Activated CD8-positive, alpha-beta T cell treated with anti-CD3 and anti-CD28 coated beads for 36 hours (primary cell): ENCODE measurements at places on chromosomes 13 and 19.

DNA sequence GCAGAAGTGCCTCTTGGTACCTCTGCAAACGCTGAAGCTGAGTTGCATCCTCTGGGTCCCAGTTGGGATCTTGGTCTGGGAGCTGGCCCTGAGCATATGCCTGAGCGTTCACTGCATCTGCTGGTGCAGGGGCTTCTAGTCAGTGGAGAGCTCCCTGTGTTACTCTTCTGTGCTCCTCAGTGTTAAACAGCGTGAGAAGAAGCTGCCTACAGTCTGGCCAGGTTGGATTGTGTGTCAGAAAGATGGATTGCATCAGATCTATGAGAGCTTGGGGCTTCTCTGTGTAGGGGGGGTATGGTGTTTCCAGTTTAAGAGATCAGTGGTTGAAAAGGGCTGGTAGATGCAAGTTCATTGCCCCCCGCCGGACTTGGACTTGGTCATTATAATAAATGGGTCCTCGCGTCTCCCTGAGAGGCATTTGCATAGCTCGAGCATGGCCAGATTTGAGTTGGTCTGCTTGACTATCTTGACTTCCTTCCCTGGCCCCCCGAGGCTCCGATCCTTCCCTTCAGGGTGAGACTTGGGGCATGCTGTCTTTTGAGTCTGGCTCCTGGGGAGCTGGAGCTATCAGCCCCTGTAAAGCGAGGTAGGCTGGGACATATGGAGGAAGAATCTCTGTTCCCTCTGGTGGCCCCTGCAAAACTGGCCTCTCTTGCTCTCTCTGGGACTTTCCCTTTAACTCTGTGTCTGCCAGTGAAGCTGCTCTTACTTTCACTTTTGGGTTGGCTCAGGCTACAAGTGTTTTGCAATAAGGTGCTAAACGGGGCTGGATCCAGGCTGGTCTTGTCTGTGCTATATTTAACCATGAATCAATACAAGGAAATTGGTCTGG is 52.9 kb downstream of the OR10H4 start:
- peak; percentile 69 for DNase-seq

DNA sequence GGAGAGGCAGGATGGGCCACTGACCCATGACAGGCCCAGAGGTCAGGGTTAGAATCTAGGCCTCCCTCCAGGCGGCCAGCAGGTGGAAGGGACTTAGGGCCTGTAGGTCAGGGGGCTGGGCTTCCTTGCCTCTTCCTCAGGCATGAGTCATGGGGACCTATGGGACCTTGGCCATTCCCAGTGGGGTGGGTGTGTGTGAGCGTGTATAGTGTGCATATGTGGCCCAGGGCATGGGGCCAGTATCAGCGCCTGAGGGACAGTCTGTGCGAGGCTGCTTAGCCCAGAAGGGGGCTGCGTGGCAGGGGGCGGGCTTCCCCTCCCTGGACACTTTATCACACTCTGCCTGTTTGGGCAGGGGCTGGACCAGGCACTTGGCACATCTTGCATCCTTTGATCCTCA is 13.3 kb downstream of the KCTD15 start:
- DNase-seq: no peak

GRCh38 chr13:50691176-50691680 is 152.3 kb downstream of the DLEU7 start:
- DNase-seq: no peak

DNA sequence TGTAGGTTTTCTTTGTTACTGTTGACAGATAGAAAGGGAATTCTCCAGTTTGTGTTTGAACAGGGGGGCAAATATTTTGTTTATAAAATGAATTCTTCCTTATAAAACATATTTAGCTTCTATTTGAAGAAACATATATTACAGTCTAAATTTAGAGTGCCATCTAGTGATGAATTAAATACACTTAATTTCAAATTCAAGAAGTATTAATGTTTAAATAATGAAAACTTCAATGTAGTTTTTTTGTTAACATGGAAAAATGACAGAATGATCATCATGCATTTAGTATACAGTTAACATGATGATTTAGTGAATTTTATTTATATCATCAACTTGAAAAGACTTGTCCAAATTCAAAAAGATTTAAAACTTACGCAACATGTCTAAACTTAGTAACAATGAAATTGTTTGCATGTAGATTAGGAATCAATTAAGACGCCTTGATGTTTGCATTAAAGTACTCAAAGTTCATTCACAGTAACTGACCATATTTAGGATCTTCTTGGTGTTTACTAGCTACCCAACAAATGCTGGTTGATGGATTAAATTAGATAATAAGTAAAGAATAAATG is 765.9 kb upstream of the SLITRK1 start:
- DNase-seq: no peak

- no peak for DNase-seq
Observed at GRCh38 chr19:42134535-42135070, 2.4 kb upstream of the POU2F2 start.

DNA sequence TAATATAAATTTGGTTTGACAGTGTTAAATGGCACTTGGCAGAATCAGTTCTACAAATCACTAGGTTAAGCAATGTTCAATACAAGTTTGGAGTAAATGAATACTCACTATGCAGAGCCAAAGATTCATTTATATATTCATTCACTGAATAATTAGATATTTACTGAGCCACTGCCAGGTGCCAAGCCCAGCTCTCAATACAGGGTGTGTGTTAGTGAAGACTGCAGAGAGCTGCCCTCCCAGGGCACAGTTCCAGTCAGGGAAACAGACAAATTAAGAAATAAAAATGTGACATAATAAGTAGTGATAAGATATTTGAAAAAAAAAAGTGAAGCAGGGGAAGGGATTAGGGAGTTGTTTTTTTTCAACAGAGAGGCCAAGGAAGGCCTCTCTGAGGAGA is 411.7 kb downstream of the KCNRG start:
- DNase-seq: no peak

DNA sequence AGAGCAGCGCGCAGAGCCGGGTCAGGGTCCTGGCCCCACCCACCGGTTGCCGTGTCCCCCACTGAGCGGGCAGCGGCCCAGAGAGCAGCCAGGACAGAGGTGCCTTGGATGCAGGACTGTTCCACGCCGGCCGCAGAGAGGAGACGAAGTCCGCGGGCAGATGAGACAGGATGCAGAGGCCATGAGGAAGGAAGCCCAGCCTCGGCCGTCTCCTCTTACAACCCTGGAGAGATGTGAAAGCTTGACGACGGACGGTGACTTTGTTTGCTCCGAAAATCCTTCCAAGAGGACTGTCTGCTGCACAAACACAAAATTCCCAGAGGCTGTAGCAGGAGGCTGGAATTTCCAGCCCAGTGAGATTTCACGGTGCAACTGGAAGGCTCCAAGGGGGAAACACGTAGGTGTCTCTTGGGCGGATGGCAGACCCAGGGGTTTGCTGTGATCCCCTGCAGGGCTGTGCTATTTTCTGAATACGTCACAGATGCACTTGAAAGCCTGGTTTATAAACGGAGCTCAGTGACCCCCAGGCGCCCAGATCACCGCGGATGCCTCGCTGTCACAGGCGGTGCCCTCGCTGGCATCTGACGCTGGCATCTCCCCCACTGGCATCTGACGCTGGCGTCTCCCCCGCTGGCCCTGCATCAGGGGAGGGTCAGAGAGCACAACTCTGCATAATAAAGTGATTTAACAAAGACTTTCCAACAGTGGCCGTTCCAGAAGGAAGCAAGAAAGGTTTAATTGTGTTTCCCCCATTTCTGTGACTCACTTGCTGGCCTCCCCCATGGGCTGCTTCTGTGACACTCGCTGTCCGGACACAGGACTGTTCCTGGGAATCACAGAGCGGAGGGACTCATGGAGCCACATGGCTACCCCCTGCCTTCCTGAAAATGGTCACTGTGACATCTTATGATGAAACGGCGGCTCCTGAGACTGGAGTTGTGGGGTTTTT is 62.0 kb upstream of the C13orf46 start:
- no peak for DNase-seq

GRCh38 chr13:72062566-72062965 is 195.6 kb upstream of the DACH1 start:
- no peak for DNase-seq

DNA sequence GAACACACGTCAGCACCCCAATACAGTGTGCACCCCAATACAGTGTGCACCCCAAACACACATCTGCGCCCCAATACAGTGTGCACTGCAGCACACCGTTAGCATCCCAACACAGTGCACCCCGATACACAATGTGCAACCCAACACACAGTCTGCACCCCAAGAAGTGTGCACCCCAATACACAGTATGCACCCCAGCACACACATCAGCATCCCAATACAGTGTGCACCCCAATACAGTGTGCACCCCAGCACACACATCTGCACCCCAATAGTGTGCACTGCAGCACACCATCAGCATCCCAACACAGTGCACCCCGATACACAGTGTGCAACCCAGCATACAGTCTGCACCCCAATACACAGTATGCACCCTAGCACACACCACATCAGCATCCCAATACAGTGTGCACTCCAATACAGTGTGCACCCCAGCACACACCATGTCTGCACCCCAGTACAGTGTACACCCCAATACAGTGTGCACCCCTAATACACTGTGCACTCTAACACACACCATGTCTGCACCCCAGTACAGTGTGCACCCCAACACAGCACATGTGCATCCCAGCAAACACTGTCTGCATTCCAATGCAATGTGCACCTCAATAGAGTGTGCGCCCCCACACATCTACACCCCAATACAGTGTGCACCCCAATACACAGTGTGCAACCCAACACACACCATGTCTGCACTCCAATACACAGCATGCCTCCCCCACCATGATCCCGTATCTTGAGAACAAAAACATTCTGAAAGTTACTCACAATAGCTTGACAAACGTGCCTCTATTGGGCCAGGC is 855 bp upstream of the CARS2 start:
- DNase-seq: no peak

- DNase-seq: peak; percentile 24
Observed at GRCh38 chr13:41356786-41357185, 45.7 kb downstream of the NAA16 start.

GRCh38 chr13:49140910-49141611 is 79.1 kb upstream of the MLNR start:
- no peak for DNase-seq

GRCh38 chr19:48878196-48879024 is 6.2 kb downstream of the PPP1R15A start:
- DNase-seq: peak; percentile 60

- DNase-seq: no peak
Observed at GRCh38 chr13:82657471-82657870, 1224.8 kb downstream of the SLITRK1 start.

DNA sequence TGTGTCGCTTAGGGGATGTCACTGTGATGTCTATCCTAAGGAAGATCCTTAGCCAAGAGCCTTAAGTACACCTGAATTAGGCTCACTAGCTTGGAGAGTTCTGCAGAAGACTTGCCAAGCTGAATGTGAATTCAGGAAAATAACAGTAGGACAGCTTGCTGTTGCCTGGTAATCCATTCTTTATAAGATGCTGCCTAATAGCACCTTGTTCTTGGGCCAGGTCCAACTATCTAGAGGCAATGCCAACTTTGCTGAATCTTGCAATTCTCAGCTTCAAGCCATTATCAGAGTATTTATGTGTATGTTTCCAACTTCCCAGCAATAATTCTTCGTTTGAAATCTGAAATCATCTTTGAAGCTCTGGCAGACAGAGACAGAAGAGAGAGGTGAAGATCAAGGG is 102.8 kb downstream of the PCDH17 start:
- DNase-seq: no peak

GRCh38 chr13:26202365-26202972 is 19.6 kb downstream of the RNF6 start:
- DNase-seq: no peak

DNA sequence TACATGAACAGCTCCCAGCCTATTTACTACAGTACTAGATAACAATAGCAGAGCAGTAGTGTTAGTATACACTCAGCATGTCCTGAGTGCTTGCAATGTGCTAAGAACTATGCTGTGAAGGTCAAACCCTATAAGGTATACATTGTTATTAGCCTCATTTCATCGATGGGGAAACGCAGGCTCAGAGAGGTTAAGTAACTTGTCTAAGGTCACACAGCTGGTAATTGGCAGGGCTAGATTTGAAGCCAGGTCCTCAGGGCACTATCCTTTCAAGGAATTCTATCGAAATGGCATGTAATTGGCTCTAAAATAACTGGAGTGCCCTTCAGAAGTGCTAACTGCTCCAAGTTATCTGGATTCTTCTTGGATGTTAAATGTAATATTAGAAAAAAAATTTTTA is 295.6 kb downstream of the ZNF536 start:
- no peak for DNase-seq

DNA sequence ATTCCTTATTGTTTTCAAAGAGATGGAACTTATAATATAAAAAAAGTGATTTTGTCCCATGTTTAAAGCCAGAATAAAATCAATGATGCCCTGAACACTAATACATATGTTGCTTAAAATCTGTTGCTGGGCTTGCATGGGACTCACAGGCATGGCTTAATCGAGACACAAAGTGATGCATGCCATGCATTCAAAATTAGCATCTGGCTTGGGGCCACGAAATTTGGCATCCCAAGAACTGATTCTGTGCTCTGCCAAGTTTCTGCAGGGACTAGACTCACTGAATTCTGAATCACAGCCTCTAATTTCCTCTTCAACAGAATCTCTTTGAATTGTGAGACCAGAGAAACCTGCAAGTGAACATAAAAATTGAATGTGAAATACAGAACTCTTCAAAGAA is 109.2 kb downstream of the PCDH17 start:
- no peak for DNase-seq

GRCh38 chr13:113497217-113497616 is 6.7 kb upstream of the DCUN1D2 start:
- DNase-seq: no peak

DNA sequence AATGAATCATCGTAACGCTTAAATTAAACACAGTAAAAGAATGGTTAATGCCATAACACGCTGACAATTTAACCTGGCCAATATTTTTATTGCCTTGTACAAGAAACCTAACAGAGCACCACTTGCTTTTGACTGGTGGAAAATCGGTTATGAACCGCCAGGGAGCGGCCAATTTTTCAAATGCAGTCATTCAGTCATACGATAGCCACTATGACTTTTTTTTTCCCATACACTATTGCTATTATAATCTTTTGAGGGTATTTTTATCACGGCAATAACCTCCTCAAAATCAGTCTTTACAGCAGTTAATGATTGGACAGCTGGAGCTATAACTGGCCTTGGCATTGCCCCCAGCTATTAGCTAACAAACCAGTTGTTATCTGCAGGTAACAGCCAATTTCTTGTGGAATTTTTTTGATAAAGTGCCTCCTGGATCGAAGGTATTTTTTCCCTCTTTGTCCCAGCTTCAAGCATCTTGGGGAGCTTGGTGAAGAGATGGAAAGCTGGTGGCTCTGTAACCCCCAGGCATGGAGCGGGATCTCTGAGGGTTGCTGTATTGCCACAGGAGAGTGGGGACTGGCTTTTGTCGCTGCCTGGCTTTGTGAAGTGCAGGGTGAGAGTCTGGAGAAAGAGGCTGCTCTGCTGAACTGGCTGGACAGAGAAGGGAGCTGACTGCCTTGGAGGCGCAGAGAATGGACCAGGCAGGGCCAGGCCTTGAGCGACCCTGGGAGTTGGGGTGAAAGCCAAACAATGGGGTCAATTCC is 198.4 kb upstream of the ZNF536 start:
- DNase-seq: no peak
